SK-N-SH treated with all-trans-retinoic acid at 6 μM for 48 hours (cell line): ENCODE measurements at places on chromosomes 6 and 20.

GRCh38 chr6:40894962-40895799, 143.8 kb downstream of the UNC5CL start:
- ATAC-seq = peak; percentile 96

DNA sequence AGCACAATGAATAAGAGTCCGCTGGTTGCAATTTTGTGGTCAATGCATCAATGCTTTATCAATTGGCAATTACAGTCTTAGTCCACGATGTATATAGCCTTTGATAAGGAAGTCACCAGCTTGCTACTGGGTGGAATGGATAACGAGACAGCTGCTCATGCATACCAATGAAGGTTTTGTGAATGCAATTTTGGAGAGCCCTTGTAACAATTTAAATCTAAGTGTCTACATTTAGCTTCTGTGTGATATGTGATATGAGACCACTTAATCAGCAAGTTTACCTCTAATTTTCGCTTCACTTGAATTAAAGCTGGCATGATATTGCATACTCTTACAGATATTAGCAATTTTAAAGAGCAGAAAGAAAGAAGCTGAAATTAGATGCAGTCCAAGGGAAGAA, 543.9 kb downstream of the RNF144B start:
- no peak for ATAC-seq

DNA sequence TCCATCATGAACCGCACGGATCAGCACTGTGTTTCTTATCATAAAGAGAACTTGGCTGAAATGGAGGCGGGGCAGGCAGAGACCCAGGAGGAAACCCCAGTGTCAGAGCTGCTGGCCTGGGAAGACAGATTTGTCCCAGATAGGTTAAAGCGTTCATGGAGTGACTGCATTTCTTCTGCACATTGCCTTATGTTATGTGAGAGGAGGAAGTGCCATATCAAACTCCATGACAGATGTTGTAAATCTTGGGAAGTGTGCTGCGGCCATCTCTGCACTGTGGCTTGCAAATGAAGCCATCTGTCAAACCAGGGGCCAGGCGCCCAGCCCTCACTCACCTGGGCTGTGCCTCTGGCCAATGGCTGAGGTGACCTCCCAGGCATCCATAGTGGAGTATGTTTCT, 163.0 kb downstream of the SLC24A3 start:
- no peak for ATAC-seq

DNA sequence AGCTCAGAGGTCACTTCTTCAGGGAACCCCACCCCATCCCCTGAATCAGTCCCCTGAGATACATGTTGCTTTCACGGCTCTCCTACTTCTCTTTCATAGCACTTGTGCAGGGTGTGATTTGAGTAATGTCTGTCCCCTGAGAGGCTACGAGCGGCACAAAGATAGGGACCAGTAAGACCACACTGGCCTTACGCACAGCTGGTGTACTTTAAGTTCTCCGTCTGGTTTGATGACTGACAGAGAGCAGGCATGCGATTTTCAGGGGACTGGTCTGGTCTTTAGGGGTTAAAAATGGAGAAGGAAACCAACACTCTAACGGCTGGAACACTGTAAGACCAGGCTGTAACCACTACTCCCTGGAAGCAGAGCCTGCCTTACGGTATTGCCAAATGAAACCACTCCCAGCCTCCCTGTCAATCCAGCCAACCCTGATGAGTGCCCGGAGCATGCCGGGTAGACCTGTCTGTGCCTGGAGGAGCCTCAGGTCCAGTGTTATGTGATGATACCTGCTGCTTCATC, 47.1 kb downstream of the ELMO2 start:
- ATAC-seq = no peak

DNA sequence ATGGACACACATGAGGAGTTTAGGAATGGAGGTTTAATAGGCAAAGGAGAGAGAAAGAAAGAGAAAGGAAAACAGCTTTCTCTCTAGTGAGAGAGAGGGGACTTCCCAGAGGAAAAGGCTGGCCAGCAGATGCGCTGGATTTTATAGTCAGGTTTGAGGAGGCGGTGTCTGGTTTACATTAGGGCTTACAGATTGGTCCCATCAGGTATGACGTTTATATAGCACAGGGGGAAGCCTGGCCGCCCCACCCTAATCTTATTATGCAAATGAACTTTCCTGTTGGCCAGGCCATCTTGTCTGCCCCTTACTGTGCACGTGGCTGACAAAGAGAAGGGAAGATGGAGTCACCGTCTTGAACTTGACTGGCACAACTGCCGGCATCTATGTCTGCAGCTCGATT, 86.6 kb upstream of the QKI start:
- no peak for ATAC-seq

DNA sequence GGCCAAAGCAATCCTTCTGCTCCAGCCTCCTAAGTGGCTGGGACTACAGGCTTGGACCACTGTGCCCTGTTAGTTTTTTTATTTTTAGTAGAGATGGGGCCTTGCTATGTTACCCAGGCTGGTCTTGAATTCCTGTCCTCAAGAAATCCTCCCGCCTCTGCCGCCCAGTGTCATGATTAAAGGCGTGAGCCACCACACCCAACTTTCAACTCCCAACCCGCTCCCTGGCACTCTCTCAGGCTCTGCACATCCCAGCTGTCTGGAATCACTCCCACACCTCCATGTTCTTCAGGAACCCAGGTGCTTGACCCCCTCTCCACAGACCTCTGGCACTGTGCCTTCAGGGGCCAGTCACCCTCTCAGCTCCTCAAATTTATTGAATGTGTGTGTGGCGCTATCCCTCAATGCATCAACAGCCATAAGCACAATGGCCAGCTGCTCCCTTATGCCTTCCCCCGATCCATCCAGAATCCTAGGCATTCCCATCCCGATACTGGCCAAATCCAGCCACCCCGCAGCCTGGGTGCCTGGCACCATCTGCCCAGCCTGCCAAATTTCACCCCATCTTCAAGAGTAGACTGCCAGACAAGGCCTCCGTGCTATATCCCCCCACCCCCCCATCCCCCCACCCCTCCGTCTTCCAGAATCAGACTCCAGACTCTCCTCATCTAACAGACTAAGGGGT, 647 bp upstream of the POU5F1 start:
- no peak for ATAC-seq

GRCh38 chr6:15491255-15491985, 171.4 kb downstream of the DTNBP1 start:
- ATAC-seq = peak; percentile 79

- ATAC-seq = peak; percentile 85
Observed at GRCh38 chr6:150987855-150988464, 122.5 kb downstream of the MTHFD1L start.

DNA sequence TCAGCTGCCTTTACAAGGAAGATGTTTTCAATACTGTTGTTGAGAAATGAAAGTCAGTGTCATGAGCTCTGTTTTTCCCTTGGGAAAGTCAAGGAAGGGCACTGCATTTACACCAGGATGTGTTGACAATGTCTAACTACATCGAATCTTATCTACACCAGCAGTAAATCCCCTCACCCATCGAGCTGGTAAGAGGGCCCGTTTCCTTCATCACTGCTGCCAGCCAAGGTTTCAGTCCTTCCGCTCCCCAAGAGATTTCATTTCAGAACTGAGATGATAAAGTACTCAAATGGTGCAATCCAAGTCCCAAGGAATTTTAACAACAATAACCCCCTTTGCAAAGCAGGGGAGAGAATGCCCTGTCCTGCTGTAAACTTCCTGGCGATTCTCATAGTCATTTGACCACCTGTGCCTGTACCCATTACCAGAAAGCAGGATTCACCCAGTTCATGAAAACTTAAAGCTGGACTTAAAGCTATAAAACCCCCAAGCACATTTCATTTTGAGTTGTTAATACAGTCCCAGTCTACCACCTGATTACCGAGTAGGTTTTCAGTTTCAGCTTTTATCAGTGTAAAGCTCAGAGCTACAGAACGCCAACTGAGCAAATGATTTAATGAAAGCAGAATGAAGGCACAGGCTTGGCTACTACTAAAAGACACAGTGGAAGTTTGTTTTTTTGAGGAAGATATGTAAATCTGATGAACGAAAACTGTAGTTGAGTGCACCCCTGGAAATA, 122.5 kb upstream of the TAB2 start:
- no peak for ATAC-seq

DNA sequence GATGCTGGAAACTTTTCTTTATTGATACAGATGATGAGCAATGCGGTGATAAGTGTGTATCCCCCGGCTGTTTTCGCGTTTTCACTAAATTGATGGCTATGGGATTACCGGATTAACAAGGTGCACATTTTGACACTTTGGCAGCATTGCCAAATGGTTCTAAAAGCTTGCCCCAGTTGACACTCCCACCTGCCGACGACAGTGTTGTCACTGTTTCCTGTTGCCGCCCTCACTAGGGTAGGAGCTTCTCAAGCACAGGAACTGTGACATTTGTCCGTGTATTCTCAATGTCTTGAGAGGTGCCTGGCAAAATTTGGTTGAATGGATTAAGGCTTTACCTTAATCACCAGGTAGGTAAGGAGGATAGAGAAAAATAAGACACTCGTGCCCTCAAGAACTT, 9.8 kb upstream of the MAPK13 start:
- no peak for ATAC-seq

- ATAC-seq = peak; percentile 59
Observed at GRCh38 chr6:71393471-71393870, 104.9 kb downstream of the OGFRL1 start.

- ATAC-seq = no peak
Observed at GRCh38 chr20:60694763-60695162, 557.3 kb upstream of the CDH4 start.

- ATAC-seq = no peak
Observed at GRCh38 chr20:63122626-63123025, 93.3 kb downstream of the YTHDF1 start.

GRCh38 chr6:7311176-7311575, 1.8 kb downstream of the SSR1 start:
- ATAC-seq = no peak

DNA sequence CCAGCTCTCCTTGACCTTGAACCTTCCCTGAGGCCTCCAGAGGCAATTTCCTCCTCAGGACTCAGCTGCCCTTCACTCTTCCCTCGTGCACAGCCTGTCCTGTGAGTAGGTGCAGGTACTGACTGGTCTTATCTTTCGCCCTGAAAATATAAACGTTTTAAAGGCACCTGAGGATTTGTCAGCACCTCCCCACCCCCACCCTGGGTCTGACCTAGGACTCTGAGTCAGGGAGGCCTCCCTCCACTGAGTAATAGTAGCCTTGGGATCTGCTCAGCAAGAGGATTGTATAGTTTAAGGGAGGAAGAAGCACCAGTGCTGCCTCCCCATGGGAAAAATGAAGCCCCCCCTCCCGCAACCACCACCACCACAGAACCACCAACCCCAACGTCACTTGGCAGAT, 54.6 kb downstream of the PPARD start:
- no peak for ATAC-seq

DNA sequence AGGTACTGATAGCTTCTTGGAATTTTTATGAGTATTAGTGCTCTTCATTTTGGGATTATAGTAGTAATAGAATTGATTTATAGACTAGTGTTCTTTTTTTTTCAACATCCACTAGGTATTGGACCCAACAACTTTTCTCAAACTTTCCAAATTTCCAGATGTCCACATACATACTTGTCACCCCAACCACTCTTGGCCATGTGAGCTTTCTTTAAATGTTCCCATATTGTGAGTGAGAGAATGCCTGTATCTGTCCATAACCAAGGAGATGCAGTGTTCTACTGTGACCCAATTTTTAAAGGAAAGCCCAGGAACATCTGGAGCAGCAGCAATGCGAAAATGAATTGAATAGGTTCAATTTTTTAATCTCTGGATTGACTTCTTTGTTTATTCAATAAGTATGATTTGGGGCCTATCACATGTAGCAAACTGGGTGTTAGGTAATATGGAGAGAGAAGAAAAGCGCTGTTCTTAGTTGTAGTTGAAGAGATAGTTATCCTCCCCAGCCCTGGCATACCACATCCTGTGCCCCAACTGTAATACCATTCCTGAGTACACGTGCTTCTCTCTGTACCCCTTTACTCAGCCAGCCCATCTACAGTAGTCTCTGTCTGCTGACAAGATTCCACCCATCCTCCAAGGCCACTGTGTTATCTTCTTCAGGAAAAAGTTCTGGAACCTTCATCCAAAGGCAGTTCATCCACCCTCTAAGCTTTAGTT, 116.8 kb upstream of the SUPT3H start:
- ATAC-seq = no peak

GRCh38 chr20:41231136-41231535, 86.4 kb downstream of the ZHX3 start:
- ATAC-seq = no peak

DNA sequence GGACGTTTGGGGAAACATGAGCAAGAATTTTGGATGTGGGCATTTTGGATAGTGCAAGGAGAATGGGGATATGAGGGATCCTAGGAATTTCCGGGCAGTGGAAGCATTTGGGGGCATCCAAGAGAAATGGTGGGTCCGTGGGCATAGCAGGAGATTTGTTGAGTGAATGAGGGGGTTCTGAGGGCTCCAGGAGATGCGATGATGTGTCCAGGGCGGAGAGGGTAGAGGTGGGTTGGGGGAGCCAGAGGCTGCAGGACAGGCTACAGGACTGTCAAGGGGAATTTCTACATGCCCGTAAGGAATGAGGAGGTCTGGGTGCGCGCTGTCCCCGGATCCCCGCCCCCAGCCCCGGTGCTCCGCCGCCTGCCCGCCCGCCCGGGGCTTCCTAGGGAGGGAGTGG, 364 bp downstream of the FRS3 start:
- ATAC-seq = no peak
